Stimulated activated CD8-positive, alpha-beta memory T cell treated with anti-CD3 and anti-CD28 coated beads, Interleukin-2, amount 100 ng/mL, for 1 hour (primary cell): ENCODE measurements at places on chromosomes 4 and X.

- no peak for DNase-seq
Observed at GRCh38 chr4:3700736-3701135, 65.4 kb upstream of the ADRA2C start.

GRCh38 chr4:21517126-21517859 lies 431.3 kb downstream of the KCNIP4 start:
- no peak for DNase-seq

- DNase-seq: no peak
Observed at GRCh38 chr4:184309241-184310170, 91.8 kb upstream of the ENPP6 start.

GRCh38 chr4:184388106-184388505 lies 86.2 kb downstream of the IRF2 start:
- DNase-seq: no peak

GRCh38 chr4:1348014-1348513 lies 1.1 kb downstream of the UVSSA start:
- DNase-seq: no peak

- no peak for DNase-seq
Observed at GRCh38 chr4:38284294-38285030, 324.3 kb downstream of the PTTG2 start.

- no peak for DNase-seq
Observed at GRCh38 chr4:185110375-185110823, 32.7 kb upstream of the SLC25A4 start.

GRCh38 chr4:181731900-181732299 lies 511.3 kb upstream of the TENM3 start:
- no peak for DNase-seq

- DNase-seq: no peak
Observed at GRCh38 chr4:139774759-139775487, 109.3 kb downstream of the MGST2 start.

GRCh38 chr4:154961263-154961662 lies 180.2 kb downstream of the RBM46 start:
- no peak for DNase-seq

- no peak for DNase-seq
Observed at GRCh38 chrX:152637649-152638442, at the start of gene GABRQ. Gene GABRQ (plus strand): TSS chrX:152637895. CDS start chrX:152638203, 308 bp downstream.

GRCh38 chr4:101862595-101862994 lies 72.1 kb downstream of the BANK1 start:
- no peak for DNase-seq

- no peak for DNase-seq
Observed at GRCh38 chr4:119735165-119735651, 106.6 kb upstream of the PDE5A start.

- no peak for DNase-seq
Observed at GRCh38 chrX:153989973-153990655, 17.6 kb downstream of the TMEM187 start.

DNA sequence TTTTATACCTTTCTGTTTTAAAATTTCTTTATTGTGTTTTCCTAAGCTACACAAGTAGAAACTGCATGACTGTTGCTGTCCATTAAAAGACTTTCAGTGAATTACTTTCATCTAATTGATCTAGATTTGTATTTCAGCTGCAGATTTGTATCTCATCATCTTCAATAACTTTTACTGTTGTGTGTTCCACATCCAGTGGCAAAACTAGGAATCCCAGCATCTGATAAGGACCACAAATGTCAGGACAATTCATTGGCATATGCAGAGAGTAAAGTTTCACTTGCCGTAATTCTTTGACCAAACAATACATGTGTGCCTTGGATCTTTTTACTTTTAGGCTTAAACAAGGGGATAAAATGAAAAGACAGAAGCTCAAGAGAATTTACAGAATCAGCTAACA lies 112.6 kb downstream of the FBXO8 start:
- no peak for DNase-seq

GRCh38 chr4:141390571-141390970 lies 169.9 kb downstream of the ZNF330 start:
- DNase-seq: no peak

- no peak for DNase-seq
Observed at GRCh38 chrX:104189837-104190236, 23.6 kb downstream of the FAM199X start.

DNA sequence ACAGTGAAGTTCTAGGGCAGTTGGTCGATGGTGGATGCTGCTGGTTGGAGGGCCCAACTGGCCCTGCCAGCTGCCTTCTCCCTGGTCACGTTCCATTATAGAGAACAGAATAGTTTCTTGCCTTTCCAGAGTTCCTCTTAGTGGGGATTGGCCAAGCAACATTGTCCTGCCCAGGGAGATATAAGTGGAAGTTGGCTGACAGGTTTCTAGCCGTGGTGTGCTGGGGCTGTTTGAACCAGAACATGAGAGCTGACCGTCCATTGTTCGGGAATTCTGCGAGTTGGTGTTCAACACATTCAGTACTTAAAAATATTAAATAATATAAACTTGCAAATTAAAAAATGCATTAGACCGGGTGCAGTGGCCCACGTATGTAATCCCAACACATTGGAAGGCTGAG lies 3.5 kb upstream of the AFAP1 start:
- DNase-seq: no peak

- DNase-seq: no peak
Observed at GRCh38 chrX:2188330-2188792, 312.4 kb downstream of the DHRSX start.

DNA sequence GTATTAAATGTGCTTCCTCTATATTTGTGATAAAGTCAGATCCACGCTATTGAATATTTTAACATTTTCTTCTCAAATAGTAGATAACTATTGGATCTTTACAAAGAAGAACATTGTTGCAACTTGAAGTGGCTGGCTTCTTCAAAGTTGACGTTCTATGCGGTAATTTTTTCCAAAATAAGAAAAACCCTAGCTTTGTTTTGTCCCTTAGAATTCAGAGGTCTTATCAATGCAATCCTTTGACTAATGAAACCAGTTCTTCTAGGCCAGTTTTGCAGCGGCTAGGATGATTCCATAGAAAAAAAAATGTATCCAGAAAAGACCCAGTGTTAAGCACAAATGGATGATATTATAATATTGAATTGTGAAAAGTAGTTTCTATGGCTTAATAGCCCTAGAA lies 89.6 kb downstream of the ANTXR2 start:
- DNase-seq: no peak

DNA sequence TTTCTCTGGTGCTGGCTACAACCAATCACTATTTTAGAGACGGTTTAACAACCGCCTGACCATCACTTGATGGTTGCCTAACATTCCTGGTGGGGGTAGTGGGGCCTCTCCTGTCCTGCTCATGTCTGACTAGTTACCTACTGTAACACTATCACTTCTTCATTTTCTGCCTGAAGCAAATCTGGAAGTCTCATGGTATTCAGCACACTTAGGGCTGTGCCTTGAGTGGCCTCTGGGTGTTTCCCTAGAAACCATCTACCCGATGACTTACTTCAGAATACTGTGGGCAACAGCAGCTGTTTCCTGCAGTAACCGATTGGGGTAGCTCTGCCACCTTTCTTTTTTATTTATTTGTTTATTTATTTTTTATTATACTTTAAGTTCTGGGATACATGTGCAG lies 880.1 kb upstream of the INTU start:
- no peak for DNase-seq

GRCh38 chr4:106615410-106615945 lies 246.9 kb upstream of the GIMD1 start:
- no peak for DNase-seq

- no peak for DNase-seq
Observed at GRCh38 chr4:95761871-95762270, 78.0 kb upstream of the PDHA2 start.

DNA sequence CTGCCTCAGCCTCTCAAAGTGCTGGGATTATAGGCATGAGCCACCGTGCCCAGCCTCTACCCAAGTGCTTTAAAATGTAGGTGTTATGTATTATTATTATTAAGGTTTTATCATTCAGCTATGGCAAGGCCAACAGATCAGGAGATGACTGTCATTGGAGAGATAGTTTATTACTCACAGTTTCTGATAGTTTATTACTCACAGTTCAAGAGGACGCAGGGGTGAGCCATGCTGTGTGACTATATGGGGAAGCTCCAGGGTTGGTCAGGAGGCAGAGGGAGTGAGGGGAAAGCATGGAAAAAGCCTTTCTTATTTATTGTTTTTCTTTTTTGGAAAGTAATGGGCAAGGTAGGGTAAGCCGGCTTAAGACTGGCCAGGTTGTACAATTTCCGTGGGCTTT lies 25.4 kb upstream of the ARSD start:
- DNase-seq: no peak

GRCh38 chr4:140931911-140932310 lies 175.7 kb upstream of the TBC1D9 start:
- no peak for DNase-seq

DNA sequence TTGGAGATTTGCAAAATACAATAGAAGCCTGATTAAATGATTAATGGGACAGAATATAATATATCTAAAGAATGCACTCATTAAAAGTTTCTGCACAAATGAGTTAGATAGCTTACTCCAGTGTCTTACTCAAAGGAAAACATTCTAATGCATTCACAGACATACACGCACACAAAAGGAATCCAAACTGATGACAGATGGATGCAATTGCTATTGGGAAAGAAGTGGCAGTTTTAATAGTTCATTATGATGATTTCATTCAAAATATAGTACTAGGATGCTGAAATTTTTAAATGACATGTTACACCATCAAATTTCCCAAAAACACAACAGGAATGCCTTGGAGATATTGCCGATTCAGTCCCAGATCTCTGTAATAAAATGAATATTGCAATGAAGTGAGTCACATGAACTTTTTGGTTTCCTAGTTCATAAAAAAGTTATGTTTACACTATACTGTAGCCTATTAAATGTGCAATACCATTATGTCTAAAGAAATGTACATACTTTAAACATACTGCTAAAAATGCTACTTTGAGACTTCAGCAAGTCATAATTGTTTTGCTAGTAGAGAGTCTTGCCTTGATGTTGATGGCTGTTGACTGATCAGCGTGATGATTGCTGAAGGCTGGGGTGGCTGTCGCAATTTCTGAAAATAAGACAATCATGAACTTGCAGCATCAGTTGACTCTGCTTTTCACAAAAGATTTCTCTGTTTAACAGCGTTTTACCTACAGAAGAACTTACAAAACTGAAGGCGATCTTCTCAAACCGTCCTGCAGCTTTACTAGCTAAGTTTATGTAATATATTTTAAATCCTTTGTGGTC lies 45.6 kb downstream of the BBS12 start:
- DNase-seq: no peak

GRCh38 chrX:9196961-9197640 lies 163.2 kb upstream of the FAM9B start:
- no peak for DNase-seq

DNA sequence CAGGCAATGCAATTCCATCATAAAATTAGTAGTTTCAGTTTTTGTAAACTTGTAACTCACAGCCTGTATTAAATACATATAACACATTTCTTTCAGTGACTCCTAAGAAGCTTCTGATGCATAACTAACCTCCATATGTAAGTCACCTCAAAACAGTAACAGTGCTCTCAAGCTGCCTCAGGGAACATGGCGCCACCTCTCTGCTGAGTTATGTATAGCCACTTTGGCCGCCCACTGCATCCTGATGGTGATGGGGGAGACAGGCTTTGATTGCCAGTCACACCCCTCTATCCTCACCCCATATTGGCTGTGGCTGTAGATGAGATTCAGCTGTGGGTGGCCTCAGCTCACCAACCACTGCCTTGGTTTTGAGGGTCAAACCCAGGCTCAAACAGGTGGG lies 54.3 kb downstream of the LRBA start:
- DNase-seq: no peak

DNA sequence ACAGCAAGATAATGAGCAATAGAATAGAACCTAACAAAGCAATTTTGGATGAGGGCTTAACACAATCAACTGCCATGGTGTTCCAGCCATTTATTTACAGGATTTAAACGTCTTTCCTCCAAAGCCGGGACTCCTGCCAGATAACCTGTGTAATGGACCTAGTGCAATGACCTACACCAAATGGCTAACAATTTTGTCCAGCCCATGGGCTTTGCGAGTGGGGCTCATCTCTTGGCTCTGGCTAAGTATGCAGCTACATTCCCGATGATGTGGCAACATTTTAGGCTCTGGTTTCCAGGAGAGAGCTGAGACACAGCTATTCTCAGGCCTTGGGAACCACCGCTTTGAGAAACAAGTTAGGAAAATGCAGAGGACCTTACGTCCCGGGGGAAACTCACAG lies 822.3 kb upstream of the FTHL17 start:
- DNase-seq: no peak

DNA sequence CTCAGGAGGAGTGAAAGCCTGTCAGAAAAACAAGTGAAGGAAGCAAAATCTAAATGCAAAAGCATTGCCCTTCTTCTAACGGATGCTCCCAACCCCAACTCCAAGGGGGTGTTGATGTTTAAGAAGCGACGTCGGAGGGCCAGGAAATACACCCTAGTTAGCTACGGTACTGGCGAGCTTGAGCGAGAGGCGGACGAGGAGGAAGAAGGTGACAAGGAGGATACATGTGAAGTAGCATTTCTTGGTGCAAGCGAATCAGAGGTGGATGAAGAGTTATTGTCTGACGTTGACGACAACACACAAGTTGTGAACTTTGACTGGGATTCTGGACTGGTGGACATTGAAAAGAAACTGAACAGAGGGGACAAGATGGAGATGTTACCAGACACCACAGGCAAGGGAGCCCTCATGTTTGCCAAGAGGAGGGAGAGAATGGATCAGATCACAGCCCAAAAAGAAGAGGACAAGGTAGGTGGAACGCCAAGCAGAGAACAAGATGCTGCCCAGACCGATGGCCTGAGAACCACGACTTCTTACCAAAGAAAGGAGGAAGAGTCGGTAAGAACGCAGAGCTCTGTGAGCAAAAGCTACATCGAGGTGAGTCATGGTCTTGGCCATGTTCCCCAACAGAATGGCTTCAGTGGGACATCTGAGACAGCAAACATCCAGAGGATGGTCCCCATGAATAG lies 105.6 kb upstream of the MYOZ2 start:
- no peak for DNase-seq

DNA sequence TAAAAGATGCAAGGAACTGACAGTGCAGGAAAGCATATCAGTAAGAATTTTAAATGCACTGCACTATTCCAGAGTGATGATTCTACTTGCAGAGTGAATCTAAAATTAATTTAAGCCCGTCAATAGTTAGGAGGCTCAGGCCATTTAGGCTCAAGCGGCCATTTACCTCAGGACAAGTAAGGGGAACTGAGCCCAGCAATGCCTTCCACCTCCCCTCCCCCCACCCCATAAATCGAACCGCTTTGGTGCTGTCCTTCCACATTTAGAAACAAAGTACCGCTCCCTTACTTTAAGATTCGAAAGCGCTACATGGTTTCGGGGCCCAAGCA lies 665 bp downstream of the RBM41 start:
- DNase-seq: no peak

GRCh38 chrX:124232523-124233201 lies 99.8 kb upstream of the TEX13D start:
- no peak for DNase-seq

GRCh38 chr4:53174823-53175222 lies 191.0 kb downstream of the SCFD2 start:
- DNase-seq: no peak

- no peak for DNase-seq
Observed at GRCh38 chr4:23477905-23478304, 411.9 kb downstream of the PPARGC1A start.
